Endothelial cell (in vitro differentiated cells): ENCODE measurements at places on chromosomes 4 and X. TPM values are rescaled to one million over a fixed set of nuclear protein-coding genes. Genes with fewer than 3 reads are reported as not detected.

DNA sequence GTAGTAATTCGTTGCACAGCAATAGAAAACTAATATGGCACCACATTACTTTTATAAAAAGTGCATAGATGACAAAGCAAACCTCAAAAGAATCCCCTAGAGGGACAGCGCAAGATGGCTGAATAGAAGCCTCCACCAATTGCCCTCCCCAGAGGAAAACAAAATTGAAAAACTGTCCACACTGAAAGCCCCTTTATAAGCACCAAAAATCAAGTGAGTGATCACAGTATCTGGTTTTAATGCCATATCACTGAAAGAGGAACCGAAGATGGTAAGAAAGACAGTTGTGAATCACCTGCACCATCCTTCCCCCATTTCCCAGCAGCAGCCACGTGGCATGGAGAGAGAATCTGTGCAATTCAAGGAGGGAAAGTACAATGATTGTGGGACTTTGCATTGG is 522.2 kb downstream of the GLUD2 start:
- no peak for DNase-seq

GRCh38 chr4:867526-868250 is 41.8 kb upstream of the CPLX1 start:
- DNase-seq = no peak

GRCh38 chr4:162838671-162839070 is 328.0 kb downstream of the NAF1 start:
- DNase-seq = no peak

GRCh38 chr4:104345598-104346242 is 149.0 kb downstream of the CXXC4 start:
- no peak for DNase-seq

GRCh38 chr4:31334086-31334910 is 614.1 kb downstream of the PCDH7 start:
- no peak for DNase-seq

DNA sequence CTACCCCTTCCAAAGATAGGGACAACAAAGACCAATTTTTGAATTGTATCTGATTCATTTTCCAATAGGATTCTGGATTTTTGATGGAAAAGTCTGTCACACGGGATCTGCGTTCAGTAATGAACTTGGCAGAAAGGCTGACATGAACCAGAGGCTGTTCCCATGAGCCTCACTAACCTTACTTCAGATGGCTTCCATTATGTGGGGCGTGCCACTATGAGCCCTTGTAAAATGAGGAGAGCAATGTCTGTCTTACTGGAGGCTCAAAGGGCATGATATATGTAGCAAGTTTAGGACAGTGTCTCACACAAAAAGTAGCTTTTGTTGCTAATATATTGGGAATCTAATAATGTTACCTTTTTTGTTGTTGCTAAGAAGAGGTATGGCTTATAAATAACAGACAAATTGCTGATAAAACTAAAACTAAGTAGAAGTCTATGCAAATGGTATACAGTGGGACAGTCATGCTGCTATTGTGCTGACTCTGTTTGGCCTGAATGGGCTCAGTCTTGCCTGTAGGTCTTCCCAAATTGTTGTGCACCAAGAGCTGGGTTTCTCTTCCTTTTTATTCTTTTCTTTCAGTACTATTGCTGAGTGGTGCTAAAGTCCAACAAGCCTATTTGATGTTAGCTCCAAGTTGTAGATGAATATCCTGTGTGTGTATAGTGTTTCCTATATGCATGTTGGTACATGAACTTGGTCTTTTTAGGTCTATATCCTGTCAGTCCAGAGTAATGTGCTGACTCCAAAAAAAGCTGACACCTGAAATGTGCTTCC is 132.1 kb downstream of the SPRY1 start:
- no peak for DNase-seq

GRCh38 chr4:82601242-82602015 is 39.6 kb upstream of the TMEM150C start:
- DNase-seq = no peak

GRCh38 chr4:168879188-168879587 is 130.9 kb downstream of the CBR4 start:
- no peak for DNase-seq

DNA sequence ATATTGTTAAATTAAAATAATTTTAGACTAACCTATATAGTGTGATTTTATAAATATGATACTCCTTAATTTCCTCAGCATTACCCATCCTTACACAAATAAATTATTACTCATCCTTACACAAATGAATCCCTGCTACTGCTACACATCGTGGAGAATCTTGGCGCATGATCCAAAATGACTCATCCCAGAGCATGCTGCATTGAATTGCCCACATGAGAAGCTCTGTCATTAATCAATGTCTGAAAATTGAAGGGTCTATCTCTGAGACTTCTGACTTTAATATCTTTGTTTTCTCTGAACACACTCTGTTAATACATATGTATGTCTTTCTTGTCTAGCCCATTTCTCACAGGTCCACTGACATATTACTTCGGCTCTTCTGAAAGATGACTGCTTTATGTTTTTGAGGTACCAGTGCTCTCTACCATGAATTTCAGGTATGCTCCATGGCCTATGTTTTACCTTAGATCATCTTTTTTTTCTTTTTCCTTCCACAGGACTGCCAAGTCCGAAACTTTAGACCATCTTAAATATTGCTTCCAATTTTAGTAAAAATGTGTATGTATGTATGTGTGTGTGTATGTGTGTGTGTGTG is 15.7 kb upstream of the DUSP21 start:
- DNase-seq = no peak

GRCh38 chr4:119026662-119027444 is 108.8 kb upstream of the MYOZ2 start:
- no peak for DNase-seq

- no peak for DNase-seq
These were observed 4.0 kb downstream of the DCLK2 start for GRCh38 chr4:150082241-150082640.

DNA sequence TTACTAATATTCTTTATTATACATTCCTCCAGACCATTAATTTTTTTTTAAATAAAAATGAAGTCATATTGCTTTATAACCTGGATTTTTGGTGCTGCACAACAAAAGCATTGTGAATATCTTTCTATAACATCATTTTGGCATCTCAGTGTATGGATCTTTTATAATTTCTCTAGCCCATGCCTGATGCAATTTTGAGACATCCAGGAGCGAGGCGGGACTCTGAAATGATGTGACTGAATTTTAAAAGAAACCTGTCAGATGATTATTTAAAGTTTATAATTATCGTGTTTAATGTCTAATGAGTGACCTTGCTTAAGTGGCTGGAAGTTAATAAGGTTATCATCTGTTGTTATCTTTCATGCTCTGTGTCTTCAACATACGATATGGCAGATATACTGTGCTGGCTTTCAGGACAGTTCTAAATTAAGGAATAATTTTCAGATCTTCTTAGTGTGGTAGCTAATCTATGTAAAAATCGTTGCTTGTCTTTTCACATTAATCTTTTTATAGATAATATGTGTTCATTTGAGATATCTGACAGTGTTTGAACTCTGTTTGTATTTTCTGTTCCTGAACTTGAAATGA is 58.8 kb downstream of the KIT start:
- no peak for DNase-seq

- no peak for DNase-seq
These were observed 100.7 kb upstream of the RASGEF1B start for GRCh38 chr4:81572402-81572801.

DNA sequence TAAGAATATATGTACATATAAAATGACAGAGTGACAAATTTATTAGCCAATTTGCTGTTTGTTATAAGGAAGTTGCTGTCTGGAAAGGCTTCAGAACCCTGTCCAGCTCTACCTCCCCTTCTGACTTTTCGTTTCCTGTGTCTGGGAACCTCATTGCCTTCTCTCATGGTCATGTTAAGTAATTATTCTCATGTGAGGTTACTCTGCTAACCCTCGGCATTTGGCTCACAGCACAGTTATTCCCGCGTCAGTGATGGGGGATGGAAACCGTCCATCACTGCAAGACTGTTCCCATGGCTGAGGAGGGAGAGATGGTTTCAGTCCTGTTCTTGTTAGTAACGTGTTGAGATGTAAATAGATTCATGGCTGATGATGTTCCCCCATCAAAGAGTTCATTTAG is 11.9 kb downstream of the EDNRA start:
- no peak for DNase-seq

- DNase-seq = no peak
These were observed 10.1 kb downstream of the NLRP2B start for GRCh38 chrX:57669961-57670360.

GRCh38 chrX:47579537-47579936 is 2.7 kb upstream of the TIMP1 start:
- no peak for DNase-seq

GRCh38 chrX:139094671-139095592 is 383.4 kb upstream of the FGF13 start:
- no peak for DNase-seq

DNA sequence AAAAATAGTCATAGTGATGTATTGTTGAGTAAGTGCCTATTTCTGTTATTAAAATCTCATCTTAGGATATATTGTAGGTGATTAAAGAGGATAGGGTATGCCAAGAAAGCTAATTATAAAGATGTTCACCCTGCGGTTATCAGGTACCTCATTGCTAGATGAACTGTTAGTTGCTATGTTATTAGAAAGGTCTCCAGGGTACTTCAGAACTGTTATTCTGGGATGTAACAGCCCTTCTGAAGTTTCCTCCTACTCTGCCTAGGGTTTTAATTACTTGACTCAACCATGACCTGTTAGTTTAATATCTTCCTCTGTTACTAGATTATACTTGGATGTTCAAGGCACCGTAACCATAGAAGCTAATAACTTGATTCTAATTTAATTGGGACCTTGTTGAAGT is 15.4 kb downstream of the TMPRSS11E start:
- DNase-seq = no peak

- no peak for DNase-seq
These were observed 486.3 kb upstream of the PABPC4L start for GRCh38 chr4:134687646-134688628.

GRCh38 chr4:15864651-15865566 is 73.6 kb downstream of the FGFBP1 start:
- no peak for DNase-seq

Gene FGFR3
- 1.0 TPM for total RNA-seq

Gene GAB1
- total RNA-seq = 51.8 TPM

Gene CAMK2D
- total RNA-seq = 19.7 TPM

Gene RS1
- not detected for total RNA-seq

Gene SYP
- total RNA-seq = 1.8 TPM

Gene GAGE2A
- not detected for total RNA-seq

Gene MMRN1
- 304 TPM for total RNA-seq

Gene RHOH
- total RNA-seq = 20.4 TPM

Gene IL21
- total RNA-seq = not detected

Gene CXCL3
- 2.7 TPM for total RNA-seq

Gene HMGN5
- total RNA-seq = 5.1 TPM

Gene TDO2
- not detected for total RNA-seq

Gene DUSP9
- total RNA-seq = not detected

Gene G3BP2
- 209 TPM for total RNA-seq

Gene S100G
- not detected for total RNA-seq
